ENCODE measurements at places on chromosomes 3 and 15. TPM values are rescaled to one million over a fixed set of nuclear protein-coding genes. Genes with fewer than 3 reads are reported as not detected.

The SLC28A1 gene
- 0.25 TPM for total RNA-seq

The AGBL1 gene
- 0.76 TPM for total RNA-seq

The LCMT2 gene
- total RNA-seq, result 8.0 TPM

The JAGN1 gene
- total RNA-seq, result 37.8 TPM

The HYKK gene
- total RNA-seq, result 2.8 TPM

GRCh38 chr15:92460023-92460422 lies 66.3 kb downstream of the ST8SIA2 start:
- no peak for DNase-seq

DNA sequence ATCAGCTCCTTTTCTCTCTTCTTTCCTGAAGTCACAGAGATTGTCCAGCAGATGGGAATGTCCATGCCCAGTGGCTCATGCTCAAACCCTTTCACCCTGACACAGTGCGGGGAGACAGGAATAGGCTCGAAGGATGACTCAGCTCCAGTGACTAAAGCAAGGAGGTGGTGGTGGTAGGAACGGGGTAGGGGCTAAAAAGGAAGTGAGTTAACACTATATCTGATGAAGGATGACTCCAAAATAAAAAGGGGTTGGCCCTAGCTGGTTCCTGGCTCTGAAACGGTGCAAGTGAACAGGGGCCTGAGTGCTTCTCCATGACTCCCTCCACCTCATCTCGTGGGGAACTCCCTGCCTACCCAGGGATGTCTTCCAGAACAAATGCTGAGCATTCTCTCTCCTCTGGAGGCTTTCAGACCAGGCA lies 167.4 kb upstream of the LPP start:
- no peak for DNase-seq

GRCh38 chr3:136078421-136079364 lies 113.2 kb downstream of the PPP2R3A start:
- no peak for DNase-seq

DNA sequence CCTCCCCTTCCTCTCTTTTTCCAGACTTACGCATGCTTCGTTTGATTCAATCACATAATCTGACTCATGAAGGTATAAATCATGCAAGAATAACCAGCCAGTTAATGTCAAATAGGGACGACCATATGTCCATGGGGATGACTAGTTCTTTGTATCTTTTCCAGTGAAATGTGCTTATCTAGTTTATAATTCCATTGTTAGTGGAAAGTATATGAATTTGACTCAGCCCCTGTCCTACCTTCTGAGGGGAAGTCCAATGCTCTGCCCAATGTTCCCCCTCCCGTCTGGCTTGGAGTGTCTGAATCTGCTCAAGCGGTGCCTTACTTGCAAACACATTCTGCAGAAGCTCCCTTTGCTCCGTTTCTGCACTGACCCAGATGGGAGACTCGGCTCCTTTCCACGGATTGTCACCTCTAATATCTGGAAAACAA lies 55.0 kb upstream of the EPHB3 start:
- no peak for DNase-seq

GRCh38 chr3:153210660-153211059 lies 48.6 kb downstream of the RAP2B start:
- DNase-seq, result no peak

DNA sequence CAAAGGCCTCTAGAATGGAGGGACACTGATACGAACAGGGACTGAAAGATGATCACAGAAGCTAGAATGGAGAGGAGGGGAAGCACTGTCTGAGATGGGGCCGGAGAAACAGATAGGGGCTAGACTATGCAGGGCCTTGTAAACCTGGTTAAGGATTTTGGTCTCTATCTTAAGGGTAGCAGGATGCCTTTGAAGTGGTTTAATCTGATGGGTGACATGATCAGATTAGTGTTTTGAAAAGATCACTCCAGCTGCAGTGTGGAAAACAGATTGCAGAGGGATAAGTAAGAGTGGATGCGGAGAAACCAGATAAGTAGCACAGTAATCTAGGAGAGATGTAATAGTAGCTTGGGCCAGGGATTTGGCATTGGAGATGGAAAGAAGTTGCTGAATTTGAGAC lies 108.1 kb downstream of the RSRC1 start:
- no peak for DNase-seq

GRCh38 chr3:100335434-100335833 lies 877 bp downstream of the NIT2 start:
- peak; percentile 46 for DNase-seq

GRCh38 chr3:70972855-70973254 lies 610.7 kb downstream of the FOXP1 start:
- no peak for DNase-seq

DNA sequence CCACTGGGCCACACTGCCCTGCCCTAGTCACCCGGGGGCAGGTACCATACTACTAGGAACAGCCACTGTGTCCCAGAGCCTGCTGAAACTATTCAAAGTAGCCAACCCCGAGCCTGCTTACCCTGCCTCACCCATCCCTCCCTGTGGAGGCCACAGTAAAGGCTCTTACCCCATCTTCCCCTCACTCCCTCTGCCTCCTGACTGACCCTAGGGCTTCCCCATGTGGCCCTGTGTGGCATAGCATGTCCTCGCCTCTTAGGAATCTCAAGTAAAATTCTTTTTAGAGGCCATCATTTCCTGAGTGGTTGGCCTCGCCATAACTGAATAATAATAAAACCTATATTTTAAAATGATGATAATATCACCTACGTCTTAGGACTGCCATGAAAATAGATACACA lies 112.2 kb upstream of the SLC6A11 start:
- DNase-seq, result peak; percentile 56

DNA sequence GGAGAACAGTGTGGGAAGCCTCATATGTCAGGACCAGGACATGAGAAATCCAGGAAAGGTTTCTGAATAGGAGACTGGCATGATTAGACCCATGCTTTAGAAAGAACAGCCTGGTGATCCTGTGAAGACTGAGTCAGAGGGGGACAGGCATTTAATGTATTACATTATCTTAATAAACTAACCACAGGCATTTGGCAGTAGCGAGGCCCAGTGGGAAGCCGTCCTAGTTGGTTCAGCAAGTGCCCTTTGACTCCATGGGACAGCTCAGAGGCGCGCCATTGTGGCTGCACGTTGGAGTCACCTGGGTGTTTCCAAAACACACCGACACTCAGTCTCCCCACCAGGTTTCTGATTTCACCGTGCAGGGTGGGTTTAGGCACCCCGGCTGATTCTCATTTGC lies 90.5 kb upstream of the DGKG start:
- no peak for DNase-seq

DNA sequence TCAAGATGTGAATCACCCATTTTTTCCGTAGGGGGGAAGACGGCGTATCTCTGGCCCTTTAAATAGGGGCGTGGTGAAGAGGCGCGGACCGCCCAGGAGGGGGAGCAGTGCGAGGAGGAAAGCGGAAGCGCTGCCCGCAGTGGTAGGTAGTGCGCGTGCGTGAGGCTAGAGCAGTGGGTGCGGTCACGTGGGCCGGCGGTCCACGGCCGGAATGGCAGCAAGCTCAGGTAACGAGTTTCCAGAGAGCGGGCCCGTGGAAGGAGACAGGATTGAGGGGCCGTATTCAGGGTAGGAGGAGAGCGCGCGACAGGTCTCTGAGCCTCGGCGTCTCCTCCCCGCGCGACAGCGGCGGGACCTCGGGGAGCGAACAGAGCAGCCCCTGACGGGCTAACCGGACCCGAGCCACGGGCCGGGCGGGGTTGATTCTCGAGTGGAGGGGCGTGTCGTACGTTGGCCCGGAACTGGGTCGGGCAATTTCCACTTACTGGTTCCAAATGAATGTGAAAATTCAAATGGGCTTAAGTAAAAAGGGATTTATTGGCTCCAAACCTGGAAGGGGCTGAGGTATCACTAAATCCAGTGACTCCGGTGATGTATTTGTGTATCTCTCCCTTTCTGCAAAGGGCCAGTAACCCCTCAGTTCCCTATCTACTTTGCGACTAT lies at the start of gene VPS8:
VPS8 (plus strand) TSS at position 168 of the 663 bp plus-strand sequence. CDS start 12,467 bp downstream, outside the sequence.
- peak; percentile 96 for DNase-seq

DNA sequence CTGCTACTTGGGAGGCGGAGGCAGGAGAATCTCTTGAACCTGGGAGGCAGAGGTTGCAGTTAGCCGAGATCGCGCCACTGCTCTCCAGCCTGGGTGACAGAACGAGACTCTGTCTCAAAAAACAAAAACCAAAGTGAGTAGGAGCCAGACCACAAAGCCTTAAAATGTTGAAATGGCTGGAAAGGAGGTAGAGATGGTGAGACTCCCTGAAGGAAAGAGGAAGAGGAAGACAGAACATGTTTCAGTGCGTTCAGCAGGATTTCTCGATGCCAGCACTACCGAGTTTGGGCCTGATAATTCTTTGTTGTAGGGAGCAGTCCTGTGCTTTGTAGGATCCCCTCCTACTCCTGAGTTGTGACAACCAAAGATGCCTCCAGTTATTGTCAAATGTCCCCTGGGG lies 189.9 kb downstream of the AKAP13 start:
- no peak for DNase-seq

DNA sequence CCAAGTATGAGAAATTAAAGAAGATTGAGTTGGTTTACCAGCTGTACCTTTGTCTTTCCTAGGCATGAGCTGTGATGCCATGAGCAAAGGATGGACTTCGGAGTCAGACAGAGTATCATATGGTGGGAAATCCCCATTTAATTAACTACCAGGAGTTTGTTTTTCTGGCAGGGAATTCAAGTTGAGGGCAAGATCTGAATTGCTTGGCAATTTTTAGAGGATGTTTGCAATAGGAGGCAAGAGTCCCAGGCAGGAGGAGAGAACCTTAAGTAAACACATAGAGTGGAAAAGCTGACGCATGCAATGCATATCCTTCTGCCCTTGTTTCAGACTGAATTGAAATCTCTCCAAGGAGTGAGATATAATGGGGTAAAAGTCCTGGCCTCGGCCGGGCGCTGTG lies 569.7 kb upstream of the MDFIC2 start:
- no peak for DNase-seq

DNA sequence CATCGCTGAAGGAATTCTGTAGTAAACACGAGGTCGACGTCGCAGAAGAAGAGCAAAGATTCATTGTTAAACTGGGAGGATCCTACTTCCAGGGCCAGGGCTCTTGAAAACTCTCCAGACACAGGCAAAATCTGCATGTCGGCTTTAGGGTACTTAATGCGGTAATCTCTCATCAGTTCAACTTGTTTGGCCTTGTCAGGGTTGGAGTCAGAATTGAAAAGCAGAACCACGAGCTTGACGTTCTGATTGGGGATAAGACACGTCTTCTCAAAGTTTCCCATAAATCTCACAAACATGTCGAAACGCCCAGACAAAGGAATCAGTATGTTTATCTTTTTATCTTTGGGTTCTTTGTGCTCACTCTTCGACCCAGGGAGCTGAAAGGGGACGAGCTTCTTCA lies 74.0 kb downstream of the CHSY1 start:
- DNase-seq, result no peak

- no peak for DNase-seq
Observed at GRCh38 chr3:115245899-115246298, 98.8 kb upstream of the ZBTB20 start.

GRCh38 chr3:126753191-126754160 lies 49.4 kb downstream of the CHCHD6 start:
- DNase-seq, result no peak

GRCh38 chr3:71075494-71075893 lies 508.0 kb downstream of the FOXP1 start:
- no peak for DNase-seq

All from glutamatergic neuron (in vitro differentiated cells).